Fibroblast of villous mesenchyme (primary cell): ENCODE measurements at places on chromosomes 6 and 20. TPM values are rescaled to one million over a fixed set of nuclear protein-coding genes. Genes with fewer than 3 reads are reported as not detected.

NT5E gene
- total RNA-seq: 345 and 593 TPM in 2 replicates

NDUFAF5 gene
- 16.0 and 22.9 TPM in 2 replicates for total RNA-seq

GLP1R gene
- total RNA-seq: not detected in 2 replicates

SPDEF gene
- total RNA-seq: under 0.01 TPM in 2 replicates

EFCAB8 gene
- 0.32 and 1.3 TPM in 2 replicates for total RNA-seq

NRN1 gene
- total RNA-seq: not detected in 2 replicates

FNDC11 gene
- 0.86 and 0.97 TPM in 2 replicates for total RNA-seq
